Astrocyte (in vitro differentiated cells and primary cell): ENCODE measurements at places on chromosomes 3 and 15.

DNA sequence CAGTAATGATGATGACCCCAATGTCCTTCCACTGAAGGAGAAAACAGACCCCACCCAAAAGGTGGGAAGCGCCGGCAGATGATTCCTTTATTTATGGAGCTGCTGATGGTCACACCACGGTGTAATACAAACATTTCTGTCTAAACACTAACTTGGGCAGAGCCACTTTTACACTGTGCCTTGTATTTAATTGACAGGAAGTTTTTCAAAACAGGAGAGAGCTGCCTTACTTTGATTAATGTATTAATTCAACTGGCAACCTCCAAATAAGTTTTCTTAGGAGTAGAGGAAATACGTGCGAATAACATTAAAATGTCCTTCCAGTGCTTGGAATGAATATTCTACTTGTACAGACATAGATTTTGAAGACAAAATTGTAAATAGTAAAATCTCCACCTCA, 70.4 kb downstream of the WWTR1 start:
- DNase-seq: no peak

GRCh38 chr3:52456169-52456799, 880 bp downstream of the NISCH start:
- DNase-seq: peak; percentile 16

GRCh38 chr3:108127301-108127988, 36.6 kb upstream of the CD47 start:
- no peak for DNase-seq

- no peak for DNase-seq
Measured at GRCh38 chr15:34716111-34716510, 38.7 kb downstream of the GJD2 start.

GRCh38 chr15:71131601-71132362, 16.5 kb downstream of the THSD4 start:
- peak; percentile 39 for DNase-seq

GRCh38 chr3:27623085-27623753, 98.9 kb downstream of the EOMES start:
- no peak for DNase-seq

DNA sequence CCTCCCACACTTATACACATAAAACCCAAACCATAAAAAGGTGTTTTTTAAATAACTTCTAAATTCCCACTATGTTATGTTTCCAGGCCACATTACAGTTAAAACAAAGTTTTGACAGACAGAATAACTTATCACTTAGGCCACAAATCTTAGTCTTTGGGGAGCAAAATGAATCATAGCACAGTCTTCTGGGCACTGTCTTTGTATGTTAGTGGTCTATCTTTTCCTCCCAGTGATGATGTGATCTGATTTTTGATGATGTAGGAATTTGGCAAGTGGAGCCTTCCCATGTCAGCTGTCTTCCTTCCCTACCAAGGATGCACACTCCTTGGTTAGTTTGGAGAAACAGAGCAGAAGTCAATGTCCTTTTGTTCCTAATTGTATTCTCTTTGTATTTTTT, 67.3 kb downstream of the THSD4 start:
- peak; percentile 54 for DNase-seq

GRCh38 chr15:92407321-92407720, 13.6 kb downstream of the ST8SIA2 start:
- DNase-seq: no peak

DNA sequence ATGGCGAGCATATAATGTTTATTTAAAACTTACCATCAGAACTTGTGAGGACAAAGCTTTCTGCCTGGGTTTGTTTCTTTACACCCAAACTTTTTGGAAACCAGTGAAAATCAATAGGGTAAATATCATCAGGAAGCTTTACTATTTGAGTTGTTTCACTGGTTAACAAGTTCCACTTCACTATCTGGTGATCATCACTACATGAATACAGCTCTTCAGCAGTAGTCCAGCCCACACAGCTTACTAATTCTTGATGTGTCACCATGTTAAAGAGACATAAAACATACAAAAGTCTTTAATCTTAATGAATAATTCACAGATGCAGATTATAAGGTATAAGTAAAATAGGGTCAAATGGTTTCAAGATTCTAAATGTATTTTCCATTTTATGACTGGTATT, 17.6 kb downstream of the IFT80 start:
- peak; percentile 58 for DNase-seq
